ENCODE measurements at places on chromosomes 11 and 22. TPM values are rescaled to one million over a fixed set of nuclear protein-coding genes. Genes with fewer than 3 reads are reported as not detected.
A peak's percentile ranks its signal among the peaks of the same experiment; 100 is the strongest.

DNA sequence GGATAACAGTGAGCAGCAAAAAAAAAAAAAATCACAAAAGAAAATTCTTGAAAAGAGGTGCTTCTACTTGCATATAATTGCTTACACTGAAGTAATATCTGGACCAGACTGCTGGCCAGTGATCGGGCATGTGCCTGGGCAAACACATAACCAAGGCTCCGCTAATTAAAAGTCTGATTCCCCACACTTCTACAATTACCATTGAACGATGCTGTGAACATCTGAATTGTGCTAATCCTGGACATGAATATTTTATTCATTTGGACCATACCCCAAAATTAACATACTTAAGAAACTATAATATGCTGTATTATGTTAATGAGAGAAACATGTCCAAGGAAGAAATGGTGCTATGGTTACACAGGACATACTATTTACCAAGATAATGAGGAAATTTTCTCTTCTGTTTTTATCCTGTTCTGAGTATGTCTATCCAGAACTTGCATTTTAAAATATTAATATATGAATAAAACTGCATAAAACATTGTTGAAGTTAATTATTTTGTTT lies 69.8 kb downstream of the LRRC4C start:
- no peak for DNase-seq

DNA sequence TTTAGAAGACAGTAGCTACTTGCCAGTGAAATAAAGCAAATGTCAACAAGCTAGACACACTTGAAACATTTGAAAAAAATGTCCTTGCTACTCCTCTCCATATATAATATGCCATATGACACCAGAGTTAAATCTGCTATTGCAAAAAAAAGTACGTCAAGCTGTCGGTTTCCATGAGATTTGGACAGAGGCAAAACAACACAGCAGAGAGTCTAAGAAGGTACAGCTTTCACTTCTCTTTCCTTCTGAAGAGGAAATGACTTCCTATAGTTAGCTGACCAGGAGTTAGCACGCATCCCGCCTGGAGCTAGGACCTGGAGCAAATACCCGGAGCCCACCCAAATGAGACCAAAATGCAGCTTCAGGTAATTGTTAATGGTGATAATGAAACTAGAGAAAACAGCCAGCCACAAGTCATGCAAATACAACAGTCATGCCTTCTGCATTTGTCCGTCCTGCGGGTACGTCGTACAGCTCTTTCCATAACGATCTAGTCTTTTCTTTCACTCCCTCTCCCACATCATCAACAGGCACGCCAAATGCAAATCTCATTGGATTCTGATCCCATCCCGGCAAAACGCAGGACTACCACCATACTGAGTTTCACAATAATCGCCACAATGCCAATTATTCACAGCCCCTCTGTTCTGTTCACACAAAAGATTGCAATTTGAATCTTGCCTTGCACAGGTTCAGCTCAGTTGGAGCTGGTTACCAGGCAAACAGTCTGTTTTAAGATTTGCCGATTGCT lies 395.0 kb upstream of the CCDC90B start:
- no peak for DNase-seq

FGF4 gene
- not detected for total RNA-seq

POU2AF1 gene
- not detected for total RNA-seq

DNA sequence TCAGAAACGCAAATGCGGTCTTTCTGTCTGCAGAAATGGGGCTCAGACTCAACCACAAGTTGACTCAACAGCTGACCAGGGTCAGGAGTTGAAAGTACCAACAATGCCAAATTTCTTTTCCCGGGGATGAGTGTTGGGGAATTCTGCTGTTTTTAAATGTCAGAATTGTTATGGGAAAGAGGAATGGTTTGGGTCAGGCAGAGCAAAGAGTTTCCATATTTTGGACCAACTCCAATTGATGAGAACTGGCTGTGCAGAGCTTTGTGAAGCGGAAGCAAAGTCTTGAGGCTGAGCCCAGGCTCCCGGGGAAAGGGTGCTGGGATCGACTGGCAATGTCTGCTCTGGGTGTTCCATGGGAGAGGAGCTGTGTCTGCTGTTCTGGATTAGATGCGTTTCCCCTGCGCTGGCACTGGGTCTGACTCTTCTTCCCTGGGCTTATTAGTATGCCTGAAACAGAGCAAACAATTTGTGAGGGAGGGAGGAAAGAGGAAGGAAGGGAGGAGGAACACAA lies 36.2 kb downstream of the TXN2 start:
- no peak for DNase-seq

OR8D1 gene
- not detected for total RNA-seq

DNA sequence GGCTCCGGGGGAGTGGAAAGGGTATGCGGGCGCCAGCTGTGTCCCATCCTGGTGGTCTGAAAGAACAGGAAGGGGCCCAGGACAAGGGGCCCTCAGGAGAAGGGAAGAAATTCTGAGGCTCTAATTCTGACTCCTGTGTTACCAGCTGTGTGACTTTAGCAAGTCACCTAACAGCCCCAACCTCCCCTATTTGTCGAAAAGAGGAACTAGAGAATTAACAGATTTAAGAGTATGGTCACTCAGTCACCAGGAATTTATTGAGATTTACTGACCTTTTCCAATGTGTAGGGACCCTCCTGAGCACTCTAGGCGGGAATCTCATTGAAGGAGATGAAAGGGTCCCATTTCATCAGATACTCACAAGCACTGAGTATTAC lies 14.6 kb downstream of the RPS6KA4 start:
- DNase-seq, result no peak

DNA sequence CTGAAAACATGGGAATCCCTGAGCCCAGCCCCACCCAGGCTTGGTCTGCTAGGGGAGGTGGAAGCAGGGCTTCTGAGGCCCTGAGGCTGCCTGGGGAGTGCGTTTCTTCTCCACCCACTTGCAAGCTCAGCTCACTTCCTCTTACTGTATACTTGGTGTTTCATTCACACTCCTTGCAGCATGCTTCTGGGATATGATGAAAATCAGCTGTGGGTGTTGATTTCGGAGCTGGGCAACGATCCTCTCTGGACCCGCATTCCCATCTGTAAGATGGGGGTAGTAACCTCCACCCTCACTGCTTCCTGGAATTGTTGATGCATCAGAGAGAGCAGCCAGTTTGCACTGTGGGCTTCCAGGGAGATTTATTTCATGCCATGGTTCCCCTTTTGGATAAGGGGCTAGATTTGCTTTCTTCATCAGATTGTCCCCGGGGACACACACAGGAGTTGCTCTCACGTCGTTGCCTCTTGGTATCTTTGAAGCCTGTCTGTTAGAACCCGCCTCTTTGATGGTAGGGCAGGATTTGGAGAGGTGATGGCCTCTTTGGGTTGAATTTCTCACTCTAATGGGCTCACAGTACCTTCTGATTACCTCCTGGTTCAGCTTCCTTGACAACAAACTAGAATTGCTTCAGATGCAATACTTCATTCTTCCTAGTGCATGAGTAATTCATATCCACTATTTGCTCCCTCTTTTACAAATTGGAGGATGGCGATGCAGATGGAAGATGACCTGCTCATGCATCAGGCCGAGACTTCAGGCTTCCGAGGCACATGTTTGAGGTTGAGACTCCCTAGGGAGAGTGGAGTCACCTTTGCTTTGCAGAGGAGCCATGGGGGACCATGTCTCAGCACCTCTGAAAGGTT lies 40.4 kb downstream of the BCR start:
- no peak for DNase-seq

TFIP11 gene
- total RNA-seq, result 32.3 TPM

DNA sequence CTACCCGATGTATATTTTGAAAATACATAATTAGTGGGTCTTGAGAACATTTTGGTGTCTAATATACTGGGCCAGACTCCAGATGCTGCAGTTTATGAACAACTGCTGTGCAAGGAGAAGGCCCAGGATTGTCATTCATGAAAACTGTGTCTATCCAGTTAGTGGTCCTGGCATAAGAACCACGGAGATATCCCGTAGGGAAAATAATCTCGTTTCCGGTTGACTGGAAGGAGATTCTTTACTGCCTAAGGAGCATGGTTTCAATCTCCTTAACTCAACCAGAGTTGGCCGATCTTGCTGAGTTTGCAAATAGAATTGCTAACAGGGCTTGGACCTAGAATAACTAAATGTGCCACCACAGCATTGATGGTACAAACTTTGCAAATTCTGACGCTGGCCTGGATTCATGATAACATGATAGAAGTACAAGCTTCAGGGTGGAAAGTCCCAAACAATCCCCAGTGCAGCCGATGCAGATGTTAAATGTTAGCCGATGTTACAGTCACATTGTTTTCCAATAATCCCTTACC lies 4.6 kb upstream of the RTCB start:
- DNase-seq, result no peak

DNA sequence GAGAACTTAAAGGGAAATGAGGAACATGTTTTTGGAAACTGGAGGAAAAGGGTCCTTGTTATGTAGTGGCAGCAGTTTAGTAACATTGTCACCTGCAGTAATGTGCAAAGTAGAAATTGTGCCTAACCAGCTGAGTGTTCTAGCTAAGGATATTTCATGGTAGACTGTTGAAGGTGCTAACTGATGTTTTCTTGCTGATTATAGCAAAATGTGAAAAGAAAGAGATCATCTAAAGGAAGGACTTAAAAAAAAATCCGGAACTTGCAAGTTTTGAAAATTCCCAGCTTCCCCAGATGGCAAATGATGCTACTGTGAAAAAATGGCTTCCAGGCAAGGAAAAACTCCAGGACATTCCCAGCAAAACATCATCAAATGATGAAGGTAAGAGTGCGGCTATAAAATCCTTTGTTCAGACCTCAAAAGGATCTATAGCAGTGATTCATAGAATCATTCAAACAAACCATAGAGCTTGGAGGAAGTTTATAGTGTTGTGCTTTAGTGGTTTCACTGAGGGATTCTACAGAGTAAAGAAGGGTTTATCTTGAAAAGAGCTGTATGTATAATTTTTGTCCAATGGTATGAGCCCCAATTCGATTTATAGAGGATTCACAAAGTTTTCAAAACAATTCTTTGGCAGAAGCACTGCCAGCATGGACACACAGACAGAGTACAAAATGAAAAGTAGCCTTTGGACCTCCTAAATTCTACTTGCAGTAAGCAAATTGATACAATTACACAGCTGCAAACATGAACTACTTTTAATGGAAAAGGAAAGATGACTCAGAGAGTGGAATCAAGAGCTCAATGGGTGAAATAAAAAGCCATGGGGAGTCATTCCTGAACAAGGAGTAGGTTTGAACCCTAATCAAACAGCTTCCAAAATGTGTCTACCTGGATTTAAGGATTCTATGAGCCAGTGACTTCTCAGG lies 4.3 kb upstream of the TRIM44 start:
- DNase-seq, result no peak

NXPE4 gene
- not detected for total RNA-seq

- peak; percentile 21 for DNase-seq
These were observed 17.9 kb upstream of the FGF19 start for GRCh38 chr11:69721745-69722144.

GRCh38 chr11:67002921-67003411 lies 20.0 kb upstream of the SYT12 start:
- DNase-seq, result no peak

GGT1 gene
- total RNA-seq, result 45.4 TPM

ARAP1 gene
- 63.3 TPM for total RNA-seq

DNA sequence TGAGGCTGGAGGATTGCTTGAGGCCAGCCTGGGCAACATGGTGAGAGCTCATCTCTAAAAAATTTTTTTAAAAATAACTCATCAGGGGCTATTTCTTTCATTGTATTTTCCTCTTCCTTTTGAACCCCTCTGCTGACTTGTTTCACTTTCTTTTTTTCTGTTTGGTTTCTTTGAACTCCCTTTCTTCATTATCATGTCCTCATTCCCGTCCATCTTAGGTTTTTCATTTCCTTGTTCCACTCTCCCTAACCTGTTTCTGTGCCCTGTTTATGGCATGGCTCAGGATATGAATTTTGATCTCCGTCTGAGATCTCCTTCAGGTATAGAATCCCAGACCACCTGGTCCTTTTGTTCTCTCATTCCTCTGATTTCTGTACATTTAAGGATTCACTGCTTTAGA lies 12.5 kb downstream of the MARK2 start:
- no peak for DNase-seq

RIN1 gene
- total RNA-seq, result 11.4 TPM
